ENCODE measurements at places on chromosomes 16 and 17.
A peak's percentile ranks its signal among the peaks of the same experiment; 100 is the strongest.

GRCh38 chr17:63489291-63489690 is 12.4 kb downstream of the ACE start:
- DNase-seq = no peak

GRCh38 chr16:4591191-4591590 is 23.5 kb downstream of the UBALD1 start:
- no peak for DNase-seq

- peak; percentile 46 for DNase-seq
Measured at GRCh38 chr17:54992797-54993639, 24.5 kb downstream of the STXBP4 start.

DNA sequence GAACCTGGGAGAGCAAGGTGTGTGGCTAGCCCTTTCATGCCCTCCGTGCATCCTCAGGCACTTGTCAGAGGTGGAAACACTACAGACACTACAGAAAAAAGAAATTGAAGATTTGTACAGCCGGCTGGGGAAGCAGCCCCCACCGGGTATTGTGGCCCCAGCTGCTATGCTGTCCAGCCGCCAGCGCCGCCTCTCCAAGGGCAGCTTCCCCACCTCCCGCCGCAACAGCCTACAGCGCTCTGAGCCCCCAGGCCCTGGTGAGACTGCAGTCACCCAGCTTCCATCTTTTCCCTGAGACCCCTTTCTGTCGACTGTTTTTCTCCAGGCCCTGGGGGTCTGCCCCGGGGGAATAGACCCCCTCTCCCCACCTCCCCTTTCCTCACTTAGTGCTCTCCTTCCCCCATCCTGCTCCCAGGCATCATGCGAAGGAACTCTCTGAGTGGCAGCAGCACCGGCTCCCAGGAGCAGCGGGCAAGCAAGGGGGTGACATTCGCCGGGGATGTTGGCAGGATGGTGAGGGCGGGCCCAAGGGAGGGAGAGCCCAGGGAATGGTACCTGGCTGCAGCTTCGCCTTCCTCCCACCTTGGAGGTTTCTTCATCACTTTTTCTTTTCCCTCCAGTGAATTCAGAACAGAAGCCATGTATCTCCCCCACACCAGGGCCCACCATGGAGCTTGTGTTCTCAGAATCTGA is 2.3 kb downstream of the COA3 start:
- DNase-seq = no peak

DNA sequence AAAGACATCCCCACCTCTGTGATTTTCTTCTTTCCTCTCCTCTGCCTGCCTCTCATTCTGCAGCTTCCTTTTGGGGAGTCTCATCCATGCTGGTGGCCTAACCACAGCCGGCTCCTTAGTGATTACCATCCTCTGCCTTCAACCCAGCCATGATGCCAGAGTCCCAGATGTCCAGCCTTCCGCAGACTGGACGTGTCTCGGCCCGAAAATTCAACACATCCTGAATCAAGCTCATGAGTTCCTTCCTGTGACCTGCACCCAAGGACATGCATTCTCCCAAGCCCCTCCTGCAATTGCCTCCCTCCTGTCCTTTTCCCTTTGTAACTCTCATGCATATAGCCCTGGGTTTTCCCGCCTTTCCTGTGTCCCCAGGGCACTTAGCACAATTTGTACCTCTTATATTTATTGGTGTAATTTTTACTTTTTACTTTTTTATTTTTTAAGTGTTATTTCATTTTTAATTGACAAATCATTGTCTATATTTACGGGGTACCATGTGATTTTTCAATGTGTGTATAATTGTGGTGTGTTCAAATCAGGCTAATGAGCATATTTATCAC is 1.2 kb upstream of the SLC13A5 start:
- no peak for DNase-seq

DNA sequence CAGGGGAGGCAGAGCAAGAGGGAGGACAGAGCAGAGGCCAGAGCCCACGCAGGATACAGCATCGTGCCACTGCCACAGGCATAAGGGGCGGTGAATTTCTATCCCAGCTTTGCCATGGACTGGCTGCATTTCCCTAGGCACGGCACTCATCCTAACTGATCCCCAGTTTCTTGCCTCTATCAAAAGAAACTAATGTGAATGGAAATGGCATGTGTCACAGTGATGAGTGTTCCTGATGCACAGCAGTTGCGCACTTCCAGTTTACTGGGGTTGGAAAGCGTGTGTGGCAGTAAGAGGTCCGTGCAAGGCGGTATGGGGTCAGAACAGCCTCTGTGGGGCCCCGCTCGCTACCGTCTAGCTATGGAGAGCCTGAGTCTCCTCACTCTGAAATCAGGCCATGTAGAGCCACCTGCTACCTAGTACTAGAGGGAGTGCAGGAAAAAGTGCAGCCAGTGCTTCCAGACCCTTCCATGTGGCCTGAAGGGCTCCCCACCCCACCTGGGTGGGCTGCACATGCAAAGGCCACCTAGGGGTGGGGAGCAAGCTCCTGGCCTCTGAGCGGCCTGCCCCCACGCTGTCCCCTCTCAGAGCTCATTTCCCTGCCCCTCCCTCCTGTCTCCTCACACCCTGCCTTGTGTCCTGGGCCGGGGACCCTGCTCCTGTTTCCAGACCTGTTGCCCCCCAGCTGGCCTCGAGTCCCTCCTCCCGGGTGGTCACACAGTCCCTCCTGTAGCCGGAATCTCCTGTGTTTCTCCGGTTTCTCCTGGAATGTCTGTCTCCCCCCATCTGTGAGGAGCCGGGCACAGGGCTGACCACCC is 5.0 kb upstream of the KCNJ18 start:
- DNase-seq = no peak

DNA sequence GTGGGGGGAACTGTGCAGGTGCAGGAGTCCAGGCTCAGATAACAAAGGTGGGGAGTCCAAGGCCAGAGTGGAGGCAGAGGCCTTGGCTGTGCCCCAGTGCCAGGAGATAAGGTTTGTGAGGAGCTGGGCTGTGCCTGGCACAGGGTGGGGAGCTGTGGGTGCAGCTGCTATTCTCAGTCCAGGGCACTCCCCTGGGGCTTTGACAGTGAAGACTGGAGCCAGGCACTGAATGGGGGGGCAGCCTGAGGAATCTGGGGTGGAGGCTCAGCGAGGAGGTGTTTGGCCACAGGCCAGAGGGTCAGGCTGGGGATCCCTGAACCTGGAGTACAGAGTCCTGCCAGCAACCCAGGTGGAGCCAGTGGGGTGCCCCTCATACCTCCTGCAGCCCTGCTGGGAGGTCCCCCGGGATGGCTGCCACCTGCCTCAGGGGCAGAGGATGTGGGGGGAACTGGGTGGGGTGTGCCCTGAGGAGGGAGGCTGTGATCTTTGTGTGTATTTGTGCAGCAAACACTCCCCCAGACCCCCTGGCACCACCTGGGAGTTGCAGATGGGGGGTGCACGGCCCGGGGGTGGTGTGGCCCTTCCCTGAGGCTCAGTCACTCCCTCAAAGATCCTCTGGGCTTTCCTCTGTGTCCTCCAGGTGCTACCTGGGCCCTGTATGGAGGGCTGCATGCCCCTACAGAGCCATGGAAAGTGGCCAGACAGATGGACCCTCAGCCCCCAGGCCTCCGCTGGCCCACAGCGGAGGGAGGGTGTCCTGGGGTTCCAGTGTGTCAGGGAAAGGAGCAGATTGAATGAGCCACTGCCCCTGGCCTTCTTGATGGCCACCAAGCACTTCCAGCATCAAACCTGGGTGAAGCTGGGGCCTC is 44.5 kb upstream of the SMPD3 start:
- DNase-seq = no peak

DNA sequence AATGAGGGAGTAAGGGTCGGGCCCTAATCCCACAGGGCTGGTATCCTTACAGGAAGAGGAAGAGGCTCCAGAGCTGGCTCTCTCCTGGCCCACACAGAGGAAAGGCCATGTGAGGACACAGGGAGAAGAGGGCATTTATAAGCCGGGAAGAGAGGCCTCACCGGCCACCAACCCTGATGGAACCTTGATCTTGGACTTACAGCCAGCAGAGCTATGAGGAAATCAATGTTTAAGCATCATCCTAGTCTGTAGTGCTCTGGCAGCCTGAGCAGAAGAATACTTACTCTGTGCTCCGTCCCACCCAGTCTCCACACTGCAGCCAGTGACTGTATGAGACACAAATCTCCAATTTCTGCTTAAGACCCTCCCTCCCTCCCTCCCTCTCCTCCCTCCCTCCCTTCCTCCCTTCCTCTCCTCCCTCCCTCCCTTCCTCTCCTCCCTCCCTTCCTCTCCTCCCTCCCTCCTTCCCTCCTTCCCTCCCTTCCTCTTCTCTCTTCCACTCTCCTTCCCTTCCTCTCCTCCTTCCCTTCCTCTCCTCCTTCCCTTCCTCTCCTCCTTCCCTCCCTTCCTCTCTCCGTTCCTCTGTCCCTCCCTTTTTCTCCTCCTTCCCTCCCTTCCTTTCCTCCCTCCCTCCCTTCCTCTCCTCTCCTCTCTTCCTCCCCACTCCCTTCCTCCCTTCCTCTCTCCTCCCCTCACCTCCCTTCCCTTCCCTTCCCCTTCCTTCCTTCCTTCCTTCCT is 8.9 kb upstream of the TMEM220 start:
- DNase-seq = no peak
